C1 segment of cervical spinal cord (tissue), 14 donors: ENCODE measurements at places on chromosomes 6 and 20.

GRCh38 chr20:50308513-50309279 lies 118.1 kb downstream of the CEBPB start:
- DNase-seq, result no peak

GRCh38 chr6:43192911-43193310 lies 10.9 kb downstream of the CUL9 start:
- no peak for DNase-seq

GRCh38 chr20:58099956-58100730 lies 128.3 kb downstream of the ANKRD60 start:
- no peak for DNase-seq

DNA sequence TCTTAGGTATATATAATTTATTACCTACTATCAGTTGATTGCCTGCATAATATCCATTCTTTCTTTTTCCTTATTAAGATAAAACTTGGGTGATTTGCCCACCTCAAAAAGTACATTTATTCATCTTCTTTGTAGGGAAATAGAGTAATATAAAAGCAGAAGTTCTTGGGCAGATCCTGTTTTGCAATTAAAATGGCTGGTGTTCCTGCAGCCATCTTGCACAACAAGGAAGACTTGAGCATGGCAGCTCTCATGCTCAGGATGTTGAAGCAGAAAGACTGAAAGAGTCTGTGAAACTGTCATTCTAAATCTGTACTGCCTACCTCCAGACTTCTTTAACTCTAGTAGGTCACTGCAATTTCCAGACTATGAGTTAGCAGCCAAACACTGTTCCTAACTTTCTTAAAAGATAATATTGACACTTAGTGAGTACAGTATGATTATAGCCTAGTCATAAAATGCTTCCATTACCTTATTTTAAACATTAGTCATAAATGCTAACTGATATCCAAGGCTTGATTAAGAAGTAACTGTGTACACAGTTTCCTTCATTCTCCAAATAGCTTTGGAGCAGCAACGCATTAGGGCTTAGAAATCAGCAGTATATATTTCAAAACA lies 24.6 kb upstream of the HTR1B start:
- DNase-seq, result no peak

DNA sequence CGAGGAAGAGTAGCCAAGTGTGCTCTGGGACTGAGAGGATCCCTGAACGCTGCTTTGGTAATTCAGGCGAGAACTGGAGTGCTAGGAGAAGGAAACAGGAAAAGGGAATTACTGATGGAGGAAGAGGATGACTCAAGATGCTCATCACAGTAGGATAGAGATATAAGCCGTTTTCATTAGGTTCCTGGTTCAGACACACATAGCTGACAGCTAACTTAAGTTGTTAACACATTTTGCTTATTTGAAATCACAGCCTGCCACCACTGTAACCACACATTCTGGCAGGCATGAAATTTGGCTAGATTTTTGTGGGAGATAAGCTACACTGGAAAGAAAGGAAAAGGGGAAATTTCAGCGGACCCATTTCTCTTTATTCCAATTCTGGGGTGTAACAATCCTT lies 138.2 kb upstream of the SLC22A16 start:
- DNase-seq, result no peak

DNA sequence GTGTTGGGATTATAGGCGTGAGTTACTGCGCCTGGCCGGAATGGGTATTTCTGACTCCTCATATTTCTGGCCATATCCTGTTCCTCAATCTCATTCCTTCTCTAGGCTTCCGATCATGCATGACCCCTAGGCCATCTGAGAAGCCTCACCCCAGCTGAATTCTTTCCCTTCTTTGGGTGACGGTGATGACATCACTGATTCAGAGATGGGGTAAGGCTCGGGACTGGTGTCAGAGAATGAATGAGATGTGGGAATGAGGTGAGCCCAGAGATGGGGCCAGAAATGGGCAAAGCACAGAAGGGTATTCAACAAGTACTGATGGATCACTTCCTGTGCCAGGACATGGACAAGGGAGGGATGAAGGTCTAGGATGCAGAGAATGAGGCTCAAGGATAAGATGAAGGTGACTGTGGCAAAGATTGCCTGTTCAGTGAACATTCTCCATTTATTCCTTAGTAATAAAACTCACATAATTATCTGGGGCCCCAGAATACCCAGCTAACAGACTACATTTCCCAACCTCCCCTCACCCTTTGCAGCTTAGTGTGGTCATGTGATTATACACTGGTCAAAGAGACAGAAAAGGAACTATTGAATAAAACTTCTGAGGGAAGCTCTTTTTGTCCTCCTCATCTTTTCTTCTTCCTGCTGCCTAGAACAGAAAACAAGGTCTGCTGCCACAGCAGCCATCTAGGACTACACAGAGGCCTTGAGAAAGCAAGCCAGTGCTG lies 39.6 kb downstream of the KIAA0319 start:
- DNase-seq, result no peak

- no peak for DNase-seq
These were observed 71.3 kb downstream of the EFHC1 start for GRCh38 chr6:52491203-52492069.

GRCh38 chr6:50585441-50586330 lies 127.6 kb upstream of the TFAP2D start:
- DNase-seq, result no peak

DNA sequence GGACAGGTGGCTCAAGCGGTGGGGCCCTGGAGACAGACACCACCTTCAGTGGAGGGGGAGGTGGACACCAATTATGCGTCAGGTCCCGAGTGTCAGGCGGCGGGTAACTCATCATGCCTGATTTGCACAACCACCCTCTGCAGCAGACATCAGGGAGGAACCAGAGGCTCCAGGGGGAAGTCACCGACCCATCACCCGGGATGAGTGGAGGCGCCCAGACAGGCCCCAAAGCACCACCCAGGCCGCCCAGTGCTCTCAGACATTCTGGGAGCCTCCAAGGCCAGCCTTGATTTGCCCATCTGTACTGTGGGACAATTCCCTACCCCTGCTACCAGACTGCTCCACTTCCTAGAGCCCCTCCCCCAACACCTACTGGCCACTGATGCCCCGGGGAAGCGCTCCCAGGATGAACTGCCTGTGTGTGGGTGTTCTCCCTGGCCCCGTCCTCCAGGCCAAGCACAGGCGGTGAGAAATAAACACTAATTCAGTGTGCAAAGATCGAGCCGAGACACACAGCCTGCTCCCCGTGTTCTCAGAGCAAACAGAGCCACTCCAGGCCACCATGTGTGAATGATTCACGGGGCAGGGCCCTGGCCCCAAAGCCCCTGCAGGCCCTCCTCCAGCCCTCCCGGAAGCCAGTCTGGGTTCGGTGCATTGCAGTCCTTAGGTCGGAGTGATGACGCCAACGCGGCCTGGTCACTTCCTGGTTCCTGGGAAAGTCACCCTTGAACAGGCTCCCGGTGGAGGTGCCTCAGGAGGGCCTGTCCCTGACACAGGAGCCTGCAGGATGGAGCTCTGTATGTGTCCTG lies 107.2 kb downstream of the ASXL1 start:
- no peak for DNase-seq

- no peak for DNase-seq
These were observed 34.1 kb downstream of the DYNLT1 start for GRCh38 chr6:158610319-158610968.
